Esophagus muscularis mucosa (tissue), 4 donors: ENCODE measurements at places on chromosomes 7 and 10. TPM values are rescaled to one million over a fixed set of nuclear protein-coding genes. Genes with fewer than 3 reads are reported as not detected.

GRCh38 chr10:21495002-21495751 lies 30.3 kb downstream of the SKIDA1 start:
- DNase-seq: no peak

DNA sequence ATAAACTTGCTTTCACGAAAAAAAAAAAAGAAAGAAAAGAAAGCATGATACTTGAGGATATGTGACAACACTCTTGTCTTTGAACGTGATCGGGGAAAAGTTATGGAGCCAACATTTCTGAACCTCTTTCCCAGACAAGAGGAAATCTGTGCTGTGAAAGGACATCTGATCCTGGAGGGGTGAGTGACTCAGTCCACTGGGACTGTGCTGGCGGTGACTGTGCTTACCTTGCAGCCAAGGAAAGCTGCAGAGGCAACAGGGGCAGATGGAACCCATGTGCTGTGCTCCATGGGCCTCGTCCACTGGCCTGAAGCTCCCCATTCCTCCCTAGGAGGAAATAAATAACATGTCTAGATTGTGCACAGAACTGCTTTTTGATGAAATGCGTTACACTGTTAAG lies 116.5 kb upstream of the RAB11FIP2 start:
- no peak for DNase-seq

- no peak for DNase-seq
These were observed 108.9 kb downstream of the RNLS start for GRCh38 chr10:88473989-88474883.

GRCh38 chr10:15744217-15744865 lies 24.6 kb upstream of the ITGA8 start:
- no peak for DNase-seq

Gene PEX1
- 12.9 TPM for total RNA-seq

Gene HKDC1
- 1.5 TPM for total RNA-seq

Gene PRLHR
- 1.9 TPM for total RNA-seq
